ENCODE measurements at places on chromosomes 1 and 21. TPM values are rescaled to one million over a fixed set of nuclear protein-coding genes. Genes with fewer than 3 reads are reported as not detected.

NBPF11 gene
- total RNA-seq = 7.1 TPM

RBBP5 gene
- 11.1 TPM for total RNA-seq

DNA sequence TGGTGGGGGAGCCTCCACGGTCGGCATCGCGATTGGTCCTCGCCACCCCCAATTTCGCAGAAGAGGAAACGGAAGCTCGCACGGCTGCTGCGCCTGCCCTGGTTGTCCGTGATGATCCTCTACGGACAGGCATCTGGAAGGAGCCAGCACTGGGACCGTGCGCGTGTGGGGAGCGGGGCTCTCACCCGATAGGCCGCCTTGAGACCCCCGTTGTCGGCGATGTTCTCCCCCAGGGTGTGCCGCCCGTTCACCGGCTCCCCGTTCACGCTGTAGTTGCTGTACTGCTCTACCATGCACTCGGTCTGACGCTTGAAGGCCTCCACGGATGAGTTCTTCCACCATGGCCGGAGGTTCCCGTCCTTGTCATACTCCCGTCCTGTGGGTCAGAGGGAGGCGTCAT lies 48.4 kb upstream of the EIF4G3 start:
- no peak for DNase-seq

DNA sequence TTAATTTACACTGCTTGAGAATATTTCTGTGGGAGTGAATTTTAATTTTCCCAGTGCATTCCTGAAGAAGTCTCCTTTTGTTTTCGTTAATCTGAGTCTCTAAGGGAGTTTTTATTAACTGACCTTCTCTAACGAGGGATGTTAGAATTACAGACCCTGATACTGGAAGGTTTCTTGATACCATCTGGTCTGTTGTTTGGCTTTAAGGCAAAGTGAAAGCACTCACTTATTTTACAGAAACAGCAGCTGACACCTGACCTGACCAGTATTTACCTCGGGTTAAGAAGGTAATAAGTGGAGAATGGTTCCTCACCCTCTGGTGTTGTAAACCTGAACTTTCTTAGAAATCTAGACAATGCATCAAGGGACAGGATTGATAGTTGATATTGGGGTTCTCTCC lies 12.4 kb downstream of the CDC14A start:
- no peak for DNase-seq

DNA sequence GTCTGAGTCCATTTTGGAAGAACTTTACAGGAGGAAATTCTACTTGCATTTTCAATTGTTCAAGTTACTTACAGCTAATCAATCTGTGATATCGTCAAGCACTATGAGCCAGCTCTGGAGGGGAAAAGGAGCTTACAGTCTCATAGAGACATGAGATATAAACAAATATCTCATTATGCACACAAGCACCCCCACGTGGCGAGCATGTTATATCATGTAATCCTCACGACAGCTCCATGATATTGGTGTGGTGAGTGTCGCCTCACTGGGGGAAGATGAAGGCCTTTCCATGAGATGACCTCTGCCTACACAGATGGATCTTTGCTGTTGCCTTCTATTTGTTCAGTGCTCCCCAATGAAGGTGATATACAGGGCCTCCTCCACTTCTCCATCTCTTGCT lies 34.6 kb downstream of the TNR start:
- DNase-seq = no peak

GRCh38 chr1:226420897-226421296 lies 13.0 kb upstream of the PARP1 start:
- DNase-seq = no peak

GRCh38 chr1:97046765-97047420 lies 325.3 kb downstream of the PTBP2 start:
- DNase-seq = no peak

GRCh38 chr1:226411619-226412018 lies 3.7 kb upstream of the PARP1 start:
- no peak for DNase-seq

DNA sequence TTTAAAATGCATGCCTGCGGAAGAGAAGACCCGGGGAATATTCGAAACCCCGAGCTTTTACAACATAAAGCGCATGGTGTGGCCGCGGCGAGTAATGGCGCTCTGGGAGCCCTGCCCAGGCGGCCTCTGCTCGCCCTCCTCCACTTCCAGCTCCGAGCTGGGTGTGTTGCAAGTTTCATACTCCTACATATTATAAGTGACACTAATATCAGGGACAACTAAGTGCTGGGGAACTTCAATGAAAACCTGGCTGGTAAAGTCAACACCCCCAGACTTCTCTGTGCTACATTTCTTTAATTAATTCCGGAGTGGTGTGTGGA lies 11.8 kb downstream of the SIM2 start:
- no peak for DNase-seq

- DNase-seq = no peak
Observed at GRCh38 chr1:17161137-17161740, 42.0 kb upstream of the PADI2 start.

DNA sequence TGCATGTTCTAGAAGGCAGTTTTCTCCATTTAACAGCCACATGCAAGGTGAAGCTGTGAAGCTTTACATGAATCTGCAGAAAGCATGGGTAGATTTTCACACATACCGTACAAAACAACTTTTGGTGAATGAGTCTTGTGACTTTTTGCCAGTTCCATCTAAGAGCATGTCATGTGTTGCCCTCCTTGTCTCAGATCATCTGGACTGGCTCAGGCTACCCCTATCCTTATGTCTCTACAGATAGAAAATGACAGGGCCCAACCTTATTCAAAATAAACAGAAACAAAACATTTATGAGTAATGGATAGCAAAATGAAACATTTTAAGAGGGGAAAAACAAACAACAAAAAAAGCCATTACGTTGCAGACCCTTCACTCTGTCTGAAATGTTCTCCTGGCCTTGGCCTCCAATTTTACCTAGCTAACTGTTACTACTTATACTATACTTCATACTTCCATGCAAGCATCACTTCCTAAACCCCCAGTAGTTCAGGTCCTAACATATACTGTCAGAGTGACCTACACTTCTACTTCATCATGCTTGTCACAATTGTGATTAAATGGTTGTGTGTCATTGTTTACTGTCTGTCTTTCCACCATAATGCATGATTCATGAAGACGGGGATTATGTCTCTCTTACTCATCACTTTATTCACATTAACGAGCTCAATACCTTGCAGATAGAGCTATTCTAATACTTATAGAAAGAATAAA lies 39.0 kb downstream of the LRRC8C start:
- DNase-seq = no peak

DNA sequence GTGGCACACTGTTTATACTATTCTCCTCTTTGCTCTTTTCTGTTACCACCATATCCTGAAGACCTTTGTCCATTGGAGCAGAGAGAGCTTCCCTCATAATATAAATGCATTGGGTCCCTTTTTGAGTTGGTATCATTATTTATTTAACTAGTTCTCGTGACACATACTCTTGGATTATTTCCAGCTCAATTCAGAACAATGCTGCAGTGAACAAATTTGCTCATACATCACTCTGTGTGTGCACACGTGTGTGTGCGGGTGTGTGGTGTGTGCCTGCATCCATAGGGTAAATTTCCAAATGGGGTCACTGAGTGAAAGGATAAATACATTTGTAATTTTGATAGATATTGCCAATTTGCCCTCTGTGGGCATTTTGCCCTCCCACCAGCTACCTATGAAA lies 5.8 kb downstream of the PLA2G2A start:
- DNase-seq = no peak

DNA sequence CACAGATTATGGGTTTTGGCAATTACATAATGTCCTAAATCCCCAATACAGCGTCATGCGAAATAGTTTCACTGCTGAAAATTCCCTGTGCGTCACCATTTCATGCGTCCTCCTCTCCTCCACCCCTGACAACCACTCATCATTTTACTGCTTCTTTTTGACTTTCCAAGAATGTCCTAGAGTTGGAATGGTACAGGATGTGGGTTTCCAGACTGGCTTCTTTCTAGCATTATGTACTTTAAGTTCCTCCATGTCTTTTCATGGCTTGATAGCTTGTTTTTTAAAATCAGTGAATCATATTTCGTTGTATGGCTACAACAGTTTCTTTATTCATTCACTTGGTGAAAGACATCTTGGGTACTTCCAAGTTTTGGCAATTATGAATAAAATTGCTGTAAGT lies 7.4 kb downstream of the NBPF3 start:
- no peak for DNase-seq

DNA sequence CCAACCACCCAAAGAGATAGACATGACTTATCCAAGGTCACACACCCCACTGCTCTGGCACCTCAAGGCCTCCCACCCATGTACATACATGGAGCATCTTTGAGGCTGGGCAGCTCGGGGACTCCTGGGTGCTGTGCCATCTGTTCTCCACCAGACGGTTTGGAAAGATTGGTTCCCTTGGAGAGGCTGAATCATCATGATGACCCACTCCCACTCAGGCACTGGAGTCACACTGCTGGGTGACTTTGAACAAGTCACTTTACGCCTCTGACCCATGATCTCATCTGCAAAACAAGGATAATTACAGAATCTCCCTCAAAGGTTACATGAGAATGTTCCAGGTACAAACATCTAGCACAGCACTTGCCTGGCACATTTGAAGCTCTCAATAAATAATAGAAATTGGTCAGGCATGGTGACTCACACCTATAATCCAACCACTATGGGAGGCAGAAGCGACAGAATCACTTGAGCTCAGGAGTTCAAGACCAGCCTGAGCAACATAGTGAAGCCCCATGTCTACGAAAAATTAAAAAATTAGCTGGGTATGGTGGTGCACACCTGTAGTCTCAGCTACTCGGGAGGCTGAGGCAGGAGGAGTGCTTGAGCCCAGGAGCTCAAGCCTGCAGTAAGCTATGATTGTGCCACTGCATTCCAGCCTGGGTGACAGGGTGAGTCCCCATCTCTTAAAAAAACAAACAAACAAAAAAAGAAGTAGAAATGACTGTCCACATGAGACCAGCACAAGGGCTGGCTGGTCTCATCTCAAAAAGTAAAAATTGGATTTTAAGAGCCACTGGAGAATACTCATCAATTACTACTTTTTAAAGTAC lies 74.9 kb downstream of the RRAGC start:
- DNase-seq = no peak

OR1C1 gene
- total RNA-seq = not detected

CNIH3 gene
- 0.42 TPM for total RNA-seq

Measured in esophagus muscularis mucosa (tissue), 4 donors.